ENCODE measurements at places on chromosomes 3 and 15. TPM values are rescaled to one million over a fixed set of nuclear protein-coding genes. Genes with fewer than 3 reads are reported as not detected.
A peak's percentile ranks its signal among the peaks of the same experiment; 100 is the strongest.

CAPN3 gene
- total RNA-seq = 9.6 TPM

GRCh38 chr15:40958146-40958545 lies 4.9 kb downstream of the CHAC1 start:
- peaks cover 51% of the 10 kb centered on the region for H3K4me1 ChIP-seq
- no peak overlapping the region for H3K4me3 ChIP-seq
- H3K36me3 ChIP-seq = no peaks in the 10 kb centered on the region
- no peaks in the 10 kb centered on the region for H3K27me3 ChIP-seq

DNA sequence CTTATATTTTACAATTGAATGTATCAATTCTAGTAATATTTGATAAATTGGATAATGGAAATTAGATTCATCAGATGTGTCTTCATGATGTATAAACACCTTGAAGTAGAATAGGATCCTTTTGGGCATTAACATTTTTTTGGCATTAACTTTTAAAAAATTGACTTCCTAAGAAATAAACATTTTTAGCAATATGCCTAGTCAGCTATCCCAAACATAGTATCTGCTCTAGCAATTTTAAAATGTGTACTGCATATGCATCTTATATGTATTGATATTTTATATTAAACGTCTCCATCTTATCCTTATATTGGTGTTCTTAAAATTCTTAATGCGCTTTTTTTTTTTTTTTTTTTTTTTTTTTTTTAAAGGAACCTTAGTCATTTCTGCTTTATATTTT lies 8.5 kb downstream of the CCNDBP1 start:
- peaks cover 14% of the 10 kb centered on the region for H3K36me3 ChIP-seq
- peaks cover 9% of the 10 kb centered on the region for H3K4me1 ChIP-seq
- no peak overlapping the region for H3K4me3 ChIP-seq
- no peak for DNase-seq
- H3K27ac ChIP-seq = no peak overlapping the region

DNA sequence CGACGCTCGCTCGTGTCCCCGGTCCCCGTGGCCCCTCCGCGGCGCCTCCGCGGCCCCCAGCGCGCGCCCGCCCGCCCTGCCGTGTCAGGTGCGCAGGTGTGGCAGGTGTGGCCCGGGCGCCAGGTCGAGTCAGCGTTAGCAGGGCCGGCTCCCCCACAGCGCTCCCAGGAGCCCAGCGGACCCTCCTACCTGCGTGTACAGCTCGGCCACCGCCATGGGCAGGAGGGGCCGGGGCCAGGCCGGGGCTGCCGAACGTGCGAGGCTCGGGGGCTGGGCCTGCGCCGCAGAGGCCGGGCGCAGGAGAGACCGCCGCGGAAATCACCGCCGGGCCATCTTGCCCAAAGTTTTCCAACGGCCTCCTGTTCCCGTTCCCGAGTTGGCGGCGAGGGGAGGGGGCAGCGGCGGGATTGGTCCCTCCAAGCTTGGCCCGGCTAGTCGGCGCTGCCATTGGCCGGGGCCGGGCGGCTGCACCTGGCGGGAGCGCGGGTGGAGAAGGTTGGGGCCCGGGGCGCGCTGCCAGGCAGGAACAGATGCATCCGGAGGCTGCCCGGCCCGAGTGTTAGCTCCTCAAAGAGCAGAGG lies at the start of gene MYO5C:
Gene MYO5C (minus strand): TSS at position 384 of the 581 bp plus-strand sequence. CDS start 168 bp downstream, at position 216.
- peak within 1 kb of the TSS; percentile 50 for H3K4me3 ChIP-seq
- no peaks in the 10 kb centered on the region for H3K36me3 ChIP-seq
- no peaks in the 10 kb centered on the region for H3K27me3 ChIP-seq
- peak within 1 kb of the TSS; percentile 96 for H3K27ac ChIP-seq

SERP1 gene
- total RNA-seq = 277 TPM

FRMD4B gene
- 7.3 TPM for total RNA-seq

DNA sequence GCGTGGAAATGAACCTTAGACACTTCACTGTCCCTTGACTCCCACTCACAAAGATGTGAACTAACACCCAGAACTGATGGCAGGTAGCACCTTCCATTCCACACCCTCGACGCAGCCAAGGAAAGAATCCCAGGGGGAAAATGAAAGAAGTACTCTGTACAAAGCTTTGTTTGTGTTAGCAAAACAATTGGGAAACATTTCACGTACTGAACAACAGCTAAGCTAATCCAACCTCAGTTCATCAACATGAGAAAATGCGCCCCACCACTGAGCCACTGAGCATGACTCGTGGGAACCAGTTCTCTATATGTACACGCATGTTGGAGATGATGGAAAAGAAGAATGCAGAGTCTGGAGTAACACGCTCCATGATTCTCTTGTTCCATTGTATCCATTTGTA lies 32.0 kb downstream of the CORO2B start:
- no peak overlapping the region for H3K4me3 ChIP-seq
- H3K27ac ChIP-seq = no peak overlapping the region
- no peak for DNase-seq

DNA sequence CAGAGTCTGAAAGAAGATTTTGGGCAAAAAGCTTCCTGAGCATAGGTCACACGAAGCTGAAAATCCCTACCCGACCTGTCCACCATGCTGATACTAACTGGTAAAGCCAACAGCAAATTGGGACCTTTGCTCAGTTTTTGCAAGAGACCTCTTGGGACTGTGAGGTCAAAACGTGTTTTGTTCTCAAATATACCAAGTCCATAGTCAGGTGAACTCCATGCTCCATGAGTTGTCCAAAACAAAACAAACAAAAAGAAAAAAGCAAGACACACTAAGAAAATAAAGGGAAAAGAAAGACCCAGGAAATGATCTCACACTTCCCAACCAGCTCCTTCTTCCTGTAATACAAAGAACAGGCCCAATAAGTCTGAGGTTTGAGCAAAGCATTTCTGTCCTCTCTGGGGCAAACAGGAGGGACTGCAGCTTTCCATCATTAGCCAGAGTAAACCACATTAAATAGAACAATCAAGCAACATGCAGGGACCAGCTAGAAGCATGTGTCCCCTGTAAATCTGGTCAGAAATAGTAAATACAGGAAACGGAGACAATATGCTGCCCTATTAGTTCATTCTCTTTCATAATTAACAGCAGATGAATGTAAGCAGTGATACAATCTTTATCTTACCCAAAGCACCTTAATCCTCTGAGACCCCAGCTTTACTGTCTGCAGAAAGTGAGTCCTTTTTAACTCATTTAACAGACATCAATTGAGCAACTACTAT lies 125.0 kb upstream of the LIPC start:
- no peaks in the 10 kb centered on the region for H3K4me1 ChIP-seq
- DNase-seq = no peak
- H3K27ac ChIP-seq = no peak overlapping the region
- H3K36me3 ChIP-seq = no peaks in the 10 kb centered on the region

- H3K36me3 ChIP-seq = no peaks in the 10 kb centered on the region
- no peak for DNase-seq
- H3K4me3 ChIP-seq = no peak overlapping the region
- H3K27me3 ChIP-seq = no peaks in the 10 kb centered on the region
Measured at GRCh38 chr15:40990789-40991188, 37.5 kb downstream of the CHAC1 start.

DNA sequence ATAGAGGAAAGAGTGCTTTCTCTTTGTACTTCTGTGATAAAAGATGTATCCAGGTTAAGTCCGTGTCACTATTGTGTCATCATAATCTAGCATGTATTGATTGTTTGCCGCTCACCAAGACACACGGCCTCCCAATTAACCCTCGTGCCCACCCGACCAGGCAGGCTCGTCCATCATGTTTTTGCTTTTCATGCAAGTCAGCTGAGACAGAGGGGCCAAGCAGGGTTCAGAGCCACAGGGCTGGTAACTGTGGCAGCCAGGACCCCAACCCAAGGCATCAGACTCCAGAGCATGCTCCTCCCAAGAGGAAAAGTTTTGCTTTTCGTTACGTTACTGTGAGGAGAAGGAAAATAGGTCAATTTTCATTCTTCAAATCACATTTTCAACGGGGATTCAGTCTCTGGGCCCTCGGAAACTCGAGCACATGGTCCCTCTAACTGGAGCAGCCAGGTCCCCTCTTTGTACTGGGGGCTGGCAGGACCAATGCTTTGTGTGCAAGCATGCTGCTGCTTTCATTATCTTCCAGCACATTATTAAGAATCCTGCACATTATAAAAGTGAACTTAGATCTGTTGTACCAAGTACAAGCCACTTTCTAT lies 161.1 kb upstream of the TOPAZ1 start:
- H3K4me1 ChIP-seq = no peaks in the 10 kb centered on the region
- no peak for DNase-seq
- no peaks in the 10 kb centered on the region for H3K27me3 ChIP-seq
- no peak overlapping the region for H3K4me3 ChIP-seq

TAGLN3 gene
- 0.52 TPM for total RNA-seq

GOLGA8J gene
- total RNA-seq = not detected

DNA sequence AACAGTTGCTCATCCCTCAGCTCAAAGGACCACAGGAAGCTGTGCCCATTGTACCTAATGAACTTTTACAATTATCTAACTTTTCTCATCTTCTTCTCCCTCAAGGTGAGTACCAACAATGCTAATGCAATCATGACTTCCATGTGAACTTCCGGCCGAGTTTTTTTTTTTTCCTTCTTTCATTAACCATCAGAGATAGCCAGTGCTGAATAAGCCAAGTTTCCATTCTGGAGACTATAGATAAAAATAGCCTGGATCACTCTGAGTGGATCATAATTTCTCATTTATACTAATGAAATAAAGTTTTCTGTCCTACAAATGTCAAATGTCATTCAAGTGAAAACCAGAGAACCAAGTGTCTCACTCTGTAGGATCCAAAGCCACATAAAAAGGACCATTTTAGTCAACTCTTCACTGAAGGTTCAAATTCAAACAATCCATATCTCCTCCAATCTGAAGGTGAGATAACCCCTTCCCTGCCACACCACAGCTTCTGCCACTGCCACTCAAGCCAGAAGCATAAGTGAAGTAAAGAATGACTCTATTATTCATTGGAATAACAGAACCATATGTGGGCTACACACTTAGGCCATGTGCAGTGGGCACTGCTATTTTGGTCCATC lies 5.5 kb downstream of the SUMF1 start:
- no peak overlapping the region for H3K4me3 ChIP-seq
- H3K4me1 ChIP-seq = peaks cover 7% of the 10 kb centered on the region
- H3K27ac ChIP-seq = no peak overlapping the region
- no peaks in the 10 kb centered on the region for H3K27me3 ChIP-seq
- no peak for DNase-seq

KLHL40 gene
- not detected for total RNA-seq

DNA sequence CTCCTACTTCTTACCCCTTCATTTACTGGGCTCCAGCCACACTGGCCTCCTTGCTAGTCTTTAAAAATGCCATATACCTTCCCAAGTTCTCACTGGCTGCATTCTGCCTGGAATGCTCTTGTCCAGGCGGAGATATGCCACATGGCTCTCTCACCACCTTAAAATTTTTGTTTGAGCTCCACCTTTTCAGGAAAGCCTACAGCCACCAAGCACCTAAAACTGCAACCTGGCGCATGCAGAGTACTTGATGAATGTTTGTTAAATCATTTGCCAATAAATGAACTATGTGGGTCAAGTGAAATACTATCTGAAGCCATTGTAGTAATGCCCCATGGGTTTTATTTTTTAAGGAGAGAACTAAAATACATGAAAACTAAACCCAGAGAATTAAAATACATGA lies 54.3 kb downstream of the GLB1 start:
- no peak overlapping the region for H3K27ac ChIP-seq
- no peak overlapping the region for H3K4me3 ChIP-seq
- H3K27me3 ChIP-seq = no peaks in the 10 kb centered on the region
- H3K36me3 ChIP-seq = peaks cover 8% of the 10 kb centered on the region
- H3K4me1 ChIP-seq = no peaks in the 10 kb centered on the region
- DNase-seq = no peak

DNA sequence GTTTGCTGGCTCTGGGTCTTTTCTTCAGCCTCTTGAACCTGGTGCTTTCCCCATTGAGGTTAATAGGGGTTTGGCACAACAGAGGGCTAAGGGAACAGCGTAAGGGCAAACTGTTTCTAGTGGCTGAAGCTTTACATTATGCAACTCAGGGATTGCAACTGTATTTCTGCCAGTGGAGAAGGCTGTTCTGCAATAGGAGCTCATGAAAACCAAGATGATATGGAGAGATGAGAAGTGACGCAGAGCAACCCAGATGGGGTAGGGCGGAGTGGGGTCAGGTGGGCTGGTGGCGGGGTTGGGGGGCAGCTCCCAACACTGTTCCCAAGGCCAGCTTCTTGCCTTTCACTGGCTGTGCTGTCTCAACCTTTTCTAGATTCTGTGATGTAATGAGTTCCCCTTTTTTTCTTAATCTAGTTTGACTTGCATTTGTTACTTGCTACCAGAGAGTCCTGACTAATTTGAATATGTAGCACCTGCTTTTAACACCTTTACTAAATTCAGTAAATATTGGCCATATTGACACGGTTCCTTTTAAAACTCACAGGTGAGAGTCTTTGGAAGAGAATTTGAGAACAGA lies 7.2 kb downstream of the GXYLT2 start:
- H3K4me1 ChIP-seq = peaks cover 6% of the 10 kb centered on the region
- H3K27me3 ChIP-seq = no peaks in the 10 kb centered on the region
- no peaks in the 10 kb centered on the region for H3K36me3 ChIP-seq
- H3K27ac ChIP-seq = no peak overlapping the region

DNA sequence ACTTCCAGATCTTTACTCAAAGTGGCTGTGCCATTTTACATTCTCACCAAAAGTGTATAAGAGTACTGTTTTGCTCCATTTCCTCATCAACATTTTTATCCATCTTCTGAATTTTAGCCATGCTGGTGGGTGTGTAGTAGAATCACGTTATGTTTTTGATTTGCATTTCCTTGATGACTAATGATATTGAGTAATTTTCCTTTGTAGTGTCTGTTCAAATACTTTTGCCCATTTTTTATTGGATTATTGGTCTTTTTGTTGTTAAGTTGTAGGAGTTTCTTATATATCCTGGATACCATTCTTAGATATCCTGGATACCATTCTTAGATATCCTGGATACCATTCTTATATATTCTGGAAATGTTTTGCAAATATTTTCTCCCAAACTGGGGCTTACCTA lies 344.9 kb downstream of the LRRC3B start:
- DNase-seq = no peak
- no peaks in the 10 kb centered on the region for H3K4me1 ChIP-seq
- H3K27ac ChIP-seq = no peak overlapping the region

TMEM45A gene
- 24.1 TPM for total RNA-seq

ZIC1 gene
- not detected for total RNA-seq

SERINC4 gene
- not detected for total RNA-seq

SIDT1 gene
- 1.6 TPM for total RNA-seq
